Parietal lobe (tissue), 2 donors: ENCODE measurements at places on chromosomes 5 and 9. TPM values are rescaled to one million over a fixed set of nuclear protein-coding genes. Genes with fewer than 3 reads are reported as not detected.

Gene SPAAR
- 0.31 TPM for total RNA-seq

Gene CD74
- total RNA-seq = 2.2 TPM

Gene TERT
- total RNA-seq = not detected

Gene PPP2R2B
- total RNA-seq = 135 TPM

Gene IFNA2
- not detected for total RNA-seq

Gene GPR151
- total RNA-seq = under 0.01 TPM

Gene EIF4E1B
- 0.31 TPM for total RNA-seq

Gene FLT4
- total RNA-seq = 3.1 TPM

Gene RNF20
- total RNA-seq = 36.6 TPM

Gene CFAP90
- 2.8 TPM for total RNA-seq

Gene TAS2R1
- total RNA-seq = 0.31 TPM
